ENCODE measurements at places on chromosomes 2 and 18. TPM values are rescaled to one million over a fixed set of nuclear protein-coding genes. Genes with fewer than 3 reads are reported as not detected.

DNA sequence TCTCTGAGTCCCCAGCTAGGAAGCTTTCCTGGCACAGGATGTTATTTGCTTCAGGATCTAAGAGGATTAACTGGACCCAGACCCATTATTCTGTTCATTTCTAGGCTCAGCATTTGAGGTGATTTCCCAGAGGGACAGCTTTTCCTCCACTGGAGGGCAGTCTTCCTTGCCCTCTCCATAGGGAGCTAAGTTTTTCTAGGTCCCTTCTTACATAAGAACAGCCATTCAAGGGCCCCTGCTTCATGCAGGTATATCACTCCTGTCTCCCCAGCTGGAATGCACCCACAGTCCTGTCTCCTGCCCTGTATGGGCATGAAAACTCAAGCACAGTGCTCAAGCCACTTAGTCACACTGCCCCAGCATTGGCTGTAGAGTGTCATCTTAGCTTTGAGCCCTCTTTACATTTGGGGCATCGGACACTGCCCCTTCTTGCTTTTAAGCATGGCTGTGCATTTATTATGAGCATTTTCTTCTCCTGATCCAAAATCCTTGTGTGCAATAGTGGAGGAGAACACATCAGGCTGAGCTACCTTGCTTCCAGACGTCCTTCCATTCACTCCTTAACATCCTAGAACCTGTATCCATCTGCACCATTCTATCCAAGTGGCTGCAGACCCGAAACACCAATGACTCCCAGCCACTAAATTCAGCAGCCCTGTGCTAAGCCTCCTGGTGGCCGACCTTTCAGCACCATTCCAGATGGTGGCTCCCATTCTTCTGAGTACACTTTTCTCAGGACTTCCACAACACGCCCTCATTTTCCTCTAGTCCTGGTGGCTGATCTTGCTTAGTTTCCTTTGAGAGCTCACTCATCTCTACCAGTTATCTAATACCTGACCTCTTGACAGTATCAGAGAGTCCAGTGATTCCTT lies 80.0 kb downstream of the COPS8 start:
- no peak for DNase-seq

The IL1A gene
- 4.8 TPM for total RNA-seq

DNA sequence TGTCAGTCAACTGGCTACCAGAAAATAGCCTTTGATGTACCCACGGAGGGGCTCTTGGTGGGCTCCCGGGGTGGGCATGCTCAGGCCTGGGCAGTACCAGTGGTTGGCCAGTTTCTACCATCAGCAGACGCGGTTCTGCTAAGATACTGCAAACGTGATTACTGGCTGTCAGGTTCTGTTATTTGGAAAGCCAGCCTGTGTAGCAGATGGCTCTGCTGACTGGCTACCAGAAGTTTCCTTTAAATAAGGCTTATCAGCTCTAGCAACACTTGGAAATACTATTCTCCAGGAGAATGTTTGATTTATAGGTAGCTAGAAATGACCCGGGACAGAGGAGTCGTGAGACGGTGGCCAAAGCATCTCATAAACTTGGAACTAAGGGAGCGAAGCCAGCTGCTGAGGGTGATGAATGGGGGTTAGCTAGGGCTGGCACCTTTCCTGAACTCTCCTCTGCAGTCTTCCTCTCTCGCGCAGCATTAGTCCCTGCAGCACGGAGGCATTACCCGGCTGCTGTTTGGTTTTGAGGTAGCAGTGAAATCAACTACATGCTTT lies 171.9 kb downstream of the AGAP1 start:
- no peak for DNase-seq

The CHMP3 gene
- 41.5 TPM for total RNA-seq

The FKBP7 gene
- total RNA-seq = 1.6 TPM

DNA sequence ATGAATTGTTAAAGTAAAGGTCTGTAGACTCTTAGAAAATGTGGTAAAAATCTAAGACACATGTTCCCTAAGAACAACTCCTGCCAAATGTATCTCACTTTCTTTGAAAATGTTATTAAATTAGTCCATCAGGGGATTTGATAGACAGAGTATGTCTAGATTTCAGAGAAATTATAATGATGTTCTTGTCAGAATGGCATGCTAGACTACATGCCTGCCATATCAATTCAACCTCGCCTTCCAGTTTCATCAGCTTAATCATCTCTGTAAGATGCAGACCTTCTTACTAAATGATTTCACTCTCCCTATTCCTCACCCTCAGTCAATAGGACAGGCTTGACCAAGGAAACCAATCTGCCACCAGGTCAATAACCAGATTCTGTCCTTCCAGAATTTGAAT lies 368.4 kb downstream of the TXNL1 start:
- no peak for DNase-seq

DNA sequence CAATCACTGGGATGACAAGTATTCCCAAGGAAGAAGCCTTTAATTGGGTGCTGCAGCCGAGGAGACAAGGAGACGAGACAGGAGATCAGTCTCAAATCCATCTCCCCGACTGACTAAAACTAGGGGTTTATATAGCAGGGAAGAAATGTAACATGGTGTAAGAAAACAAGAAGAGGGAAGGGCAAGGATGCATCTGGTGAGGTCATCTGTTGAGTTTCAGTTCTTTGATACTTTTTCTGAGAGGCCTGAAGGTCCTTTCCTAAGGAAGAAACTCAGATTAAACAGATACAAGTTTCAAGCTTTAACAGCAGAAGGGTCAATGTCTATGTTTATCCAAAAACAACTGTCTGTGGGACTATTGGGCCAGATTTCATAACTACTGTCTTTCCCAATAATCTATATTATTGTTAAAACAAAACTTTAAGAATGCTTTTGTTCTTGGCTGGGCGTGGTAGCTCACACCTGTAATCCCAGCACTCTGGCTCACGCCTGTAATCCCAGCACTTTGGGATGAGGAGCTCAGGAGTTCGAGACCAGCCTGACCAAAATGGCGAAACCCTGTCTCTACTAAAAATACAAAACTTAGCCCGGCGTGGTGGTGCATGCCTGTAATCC lies 2.5 kb upstream of the PDCL3 start:
- no peak for DNase-seq

GRCh38 chr18:41769265-41769664 lies 185.8 kb upstream of the PIK3C3 start:
- DNase-seq = no peak

The RNF125 gene
- total RNA-seq = 43.8 TPM

The XPO1 gene
- 166 TPM for total RNA-seq

GRCh38 chr2:56749152-56749752 lies 565.5 kb downstream of the CCDC85A start:
- DNase-seq = no peak

GRCh38 chr2:70974592-70974991 lies 3.8 kb upstream of the ANKRD53 start:
- DNase-seq = no peak

DNA sequence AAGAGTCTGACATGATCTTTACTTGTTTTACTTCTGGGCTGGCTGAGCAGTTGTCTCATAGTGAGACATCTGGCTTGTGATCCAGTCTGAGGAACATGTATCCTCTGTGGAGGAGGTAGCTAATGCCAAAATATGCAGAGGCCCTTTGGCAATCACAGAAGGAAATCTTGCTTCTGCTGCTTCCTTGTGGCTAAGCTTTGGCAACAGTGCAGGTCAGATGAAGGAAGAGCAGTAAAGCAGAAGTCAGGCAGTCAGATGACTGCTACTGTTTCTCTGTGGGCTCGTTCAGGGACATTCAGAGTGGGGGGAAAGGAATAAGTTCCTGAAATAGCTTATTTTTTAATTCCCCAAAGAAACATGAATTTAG lies 22.3 kb downstream of the DOK1 start:
- no peak for DNase-seq

GRCh38 chr18:33231474-33232317 lies 208.8 kb downstream of the CCDC178 start:
- DNase-seq = peak; percentile 49

- DNase-seq = no peak
Observed at GRCh38 chr2:230153390-230153976, 66.3 kb downstream of the SP110 start.

The EFR3B gene
- total RNA-seq = not detected

DNA sequence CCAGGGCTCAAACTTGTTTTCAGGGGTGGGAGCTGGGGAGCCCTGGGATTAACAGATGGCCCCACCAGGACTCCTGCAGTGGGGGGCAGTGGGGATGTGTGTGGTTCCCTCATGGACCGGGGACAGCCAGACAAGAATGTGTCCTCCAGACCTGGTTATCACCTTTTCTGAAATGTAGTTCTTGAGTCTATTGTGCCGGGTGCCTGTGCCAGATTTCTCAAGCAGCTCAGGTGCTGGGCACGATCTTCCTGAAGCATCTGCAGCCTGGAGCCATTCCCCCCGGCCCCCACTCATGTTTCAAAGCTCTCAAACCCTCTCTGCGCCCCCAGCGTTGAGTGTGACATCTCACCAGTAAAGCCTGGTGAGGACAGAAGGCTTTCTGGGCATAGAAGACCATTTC lies 48.4 kb upstream of the HAAO start:
- DNase-seq = no peak

DNA sequence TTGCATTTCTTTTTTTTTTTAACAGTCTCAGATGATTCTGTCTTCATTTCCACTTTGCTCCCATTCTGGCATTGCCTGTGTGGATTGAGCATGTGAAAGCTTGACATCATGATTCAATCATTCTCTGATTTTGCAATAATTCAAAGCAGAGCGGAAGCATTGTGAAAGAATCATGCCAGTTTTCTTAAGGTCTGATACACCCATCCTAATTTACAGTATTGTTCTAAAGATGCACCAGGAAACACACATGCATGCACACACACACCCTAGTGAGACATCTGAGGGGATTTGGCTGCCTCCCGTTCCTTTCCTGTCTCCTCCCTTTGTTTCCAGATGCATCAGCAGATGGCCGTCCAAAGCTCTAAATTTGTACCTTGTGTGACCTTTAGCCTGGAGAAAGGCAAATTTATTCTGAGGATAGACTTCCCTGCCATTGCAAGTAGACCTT lies 97.3 kb downstream of the FMNL2 start:
- no peak for DNase-seq

GRCh38 chr18:73381699-73382036 lies 513.9 kb upstream of the NETO1 start:
- no peak for DNase-seq

DNA sequence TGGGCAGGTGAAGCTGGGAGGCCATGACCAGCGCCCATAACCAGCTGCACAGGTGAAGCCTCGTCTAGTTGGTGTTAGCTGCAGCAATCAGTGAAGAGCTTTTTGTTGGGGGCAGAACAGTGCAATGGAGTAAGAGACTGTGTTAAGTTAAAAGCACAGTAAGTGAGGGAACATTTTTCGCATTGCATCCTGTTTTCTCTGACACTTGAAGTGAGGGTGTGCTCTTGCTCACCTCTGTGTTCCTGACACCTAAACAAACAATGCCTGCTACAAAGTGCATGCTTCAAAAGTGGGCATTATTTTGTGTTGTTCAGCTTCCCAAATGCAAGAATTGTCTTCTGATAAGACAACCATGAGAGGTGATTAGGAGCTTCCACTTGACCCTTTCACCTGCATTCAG lies 324.0 kb upstream of the ACVR2A start:
- DNase-seq = no peak

GRCh38 chr18:58947136-58947732 lies 82.6 kb downstream of the ZNF532 start:
- no peak for DNase-seq

The SH3RF3 gene
- 0.23 TPM for total RNA-seq

- DNase-seq = no peak
Observed at GRCh38 chr2:231939022-231939421, 12.8 kb upstream of the NPPC start.

- no peak for DNase-seq
Observed at GRCh38 chr2:149731079-149731478, 143.5 kb upstream of the MMADHC start.

- no peak for DNase-seq
Observed at GRCh38 chr2:189799531-189799930, 15.3 kb downstream of the PMS1 start.

The CRYGD gene
- total RNA-seq = not detected

The CDH19 gene
- total RNA-seq = not detected

- DNase-seq = no peak
Observed at GRCh38 chr2:84209941-84210340, 249.1 kb downstream of the SUCLG1 start.

DNA sequence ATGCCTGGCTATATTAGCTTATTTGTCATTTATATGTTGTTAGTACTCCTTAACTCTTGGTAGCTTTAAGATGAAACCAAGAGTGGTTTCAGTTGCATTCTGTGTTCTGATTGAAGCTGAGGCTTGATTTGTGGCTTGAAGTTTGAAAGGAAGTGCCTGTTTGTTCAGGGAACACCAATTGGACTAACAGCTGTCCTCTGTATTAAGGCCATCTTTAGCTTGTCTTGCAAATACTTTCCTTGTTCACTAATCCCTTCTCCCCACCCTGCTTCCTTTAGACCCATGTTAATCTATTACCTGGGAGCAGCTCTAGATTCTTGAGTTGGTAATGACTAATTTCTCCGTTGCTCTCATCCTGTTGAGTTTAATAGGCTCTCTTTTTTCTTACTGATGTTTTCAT lies 13.4 kb downstream of the ITGA6 start:
- DNase-seq = no peak

The TMEFF2 gene
- total RNA-seq = not detected

The MARCHF4 gene
- not detected for total RNA-seq

The SCN3A gene
- total RNA-seq = not detected

GRCh38 chr2:25559148-25559547 lies 114.2 kb downstream of the DTNB start:
- no peak for DNase-seq

- DNase-seq = no peak
Observed at GRCh38 chr2:46392561-46393346, 86.6 kb upstream of the TMEM247 start.

- no peak for DNase-seq
Observed at GRCh38 chr2:22600156-22600555, 784.8 kb upstream of the KLHL29 start.

- DNase-seq = no peak
Observed at GRCh38 chr18:33594799-33595198, 16.8 kb downstream of the ASXL3 start.

The CDH2 gene
- not detected for total RNA-seq

The LRP2 gene
- total RNA-seq = 0.28 TPM

The KCNJ3 gene
- not detected for total RNA-seq

DNA sequence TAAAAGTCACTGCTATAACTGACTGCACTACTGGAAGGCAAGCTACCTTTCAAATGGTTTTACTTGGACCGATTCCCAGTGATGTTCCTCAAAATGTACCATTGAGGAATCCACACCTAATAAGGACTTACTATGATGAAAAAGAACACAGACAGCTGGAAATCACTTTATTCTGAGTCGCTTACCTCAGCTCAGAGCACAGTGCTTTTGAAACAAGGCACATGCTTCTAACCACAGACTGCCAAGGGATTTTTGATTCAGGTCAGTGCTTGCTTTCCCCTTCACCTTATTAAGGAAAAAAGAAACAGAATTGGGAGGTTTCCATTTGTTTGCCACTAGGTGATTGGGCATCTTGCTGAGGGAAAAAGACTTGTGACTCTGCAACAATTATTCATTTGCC lies 707.5 kb upstream of the FSHR start:
- DNase-seq = no peak

The CROCC2 gene
- not detected for total RNA-seq
